ENCODE measurements at places on chromosomes 7 and 10. TPM values are rescaled to one million over a fixed set of nuclear protein-coding genes. Genes with fewer than 3 reads are reported as not detected.
A peak's percentile ranks its signal among the peaks of the same experiment; 100 is the strongest.

The HABP2 gene
- not detected for total RNA-seq

The ZNF438 gene
- 2.7 TPM for total RNA-seq

The SFTPA1 gene
- total RNA-seq, result not detected

The MEOX2 gene
- not detected for total RNA-seq

The RARRES2 gene
- not detected for total RNA-seq

The DENND2A gene
- 3.0 TPM for total RNA-seq

The ELFN1 gene
- total RNA-seq, result 0.10 TPM

The CLCN1 gene
- 0.04 TPM for total RNA-seq

The STRA8 gene
- total RNA-seq, result not detected

The WAPL gene
- total RNA-seq, result 39.7 TPM

GRCh38 chr7:135659159-135659846 lies 3.0 kb upstream of the STMP1 start:
- no peak for DNase-seq

DNA sequence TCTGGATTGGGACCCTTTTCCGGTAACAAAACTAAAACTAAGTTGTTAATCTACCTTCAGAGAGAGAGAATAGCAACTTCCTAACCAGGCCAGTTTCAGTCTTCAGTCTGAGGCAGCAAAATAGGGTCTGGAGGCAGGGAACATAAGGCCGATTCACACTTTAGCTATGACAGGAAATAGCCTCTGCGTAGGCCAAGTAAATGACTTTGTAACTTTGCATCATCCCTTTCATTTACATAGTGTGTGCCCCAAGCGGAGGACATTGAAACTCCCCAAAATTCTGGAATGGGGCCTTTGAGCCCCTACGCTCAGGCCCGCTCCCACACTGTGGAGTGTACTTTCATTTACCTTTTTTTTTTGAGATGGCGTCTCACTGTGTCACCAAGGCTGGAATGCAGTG lies 1.7 kb upstream of the UPP1 start:
- peak; percentile 48 for DNase-seq

DNA sequence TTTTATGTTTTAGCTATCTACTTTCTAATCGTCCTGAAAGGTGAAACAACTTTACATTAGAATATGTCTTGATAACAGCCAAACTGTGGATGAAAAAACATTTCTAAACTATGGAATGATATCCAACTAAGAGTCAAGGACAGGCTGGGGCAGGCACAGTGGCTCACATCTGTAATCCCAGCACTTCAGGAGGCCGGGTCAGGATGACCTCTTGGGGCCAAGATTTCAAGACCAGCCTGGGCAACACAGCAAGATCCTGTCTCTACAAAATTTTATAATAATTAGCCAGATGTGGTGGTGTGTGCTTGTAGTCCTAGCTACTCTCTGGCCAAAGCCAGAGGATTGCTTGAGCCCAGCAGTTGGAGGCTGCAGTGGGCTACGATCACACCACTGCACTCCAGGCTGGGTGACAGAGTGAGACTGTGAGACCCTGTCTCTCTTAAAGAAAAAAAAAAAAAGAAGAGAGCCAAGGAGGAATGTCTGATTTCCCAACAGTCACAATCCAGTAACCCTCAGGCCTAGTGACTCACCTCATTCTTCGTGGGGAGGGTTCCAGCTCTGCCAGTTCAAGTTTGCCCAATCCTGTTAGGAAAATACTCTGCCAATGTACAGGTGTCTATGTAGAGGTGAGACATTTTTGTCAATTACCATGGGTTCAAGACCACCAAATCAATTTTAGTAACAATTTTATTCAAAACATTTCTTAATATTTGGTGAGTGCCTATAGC lies 14.6 kb upstream of the FZD1 start:
- DNase-seq, result peak; percentile 76

GRCh38 chr10:124586142-124586541 lies 124.5 kb downstream of the LHPP start:
- DNase-seq, result no peak

DNA sequence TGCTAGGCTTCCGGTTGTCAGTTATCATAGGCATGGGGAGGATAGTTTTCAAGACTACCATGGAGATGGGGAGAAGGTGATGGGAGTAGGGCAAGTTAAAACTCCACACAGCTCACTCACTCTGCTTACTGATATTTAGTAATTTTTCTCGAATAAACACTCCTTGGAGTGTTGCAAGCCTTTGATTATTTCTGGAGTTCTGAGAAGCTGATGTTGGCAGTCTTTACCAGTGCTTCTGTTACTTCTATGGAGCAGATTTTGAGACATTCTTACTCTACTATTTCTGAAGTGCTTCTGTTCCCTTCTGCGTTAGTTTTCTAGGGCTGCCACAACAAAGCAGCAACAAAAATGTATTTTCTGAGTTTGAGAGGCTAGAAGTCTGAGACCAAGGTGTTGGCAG lies 104.4 kb downstream of the CH25H start:
- DNase-seq, result no peak

DNA sequence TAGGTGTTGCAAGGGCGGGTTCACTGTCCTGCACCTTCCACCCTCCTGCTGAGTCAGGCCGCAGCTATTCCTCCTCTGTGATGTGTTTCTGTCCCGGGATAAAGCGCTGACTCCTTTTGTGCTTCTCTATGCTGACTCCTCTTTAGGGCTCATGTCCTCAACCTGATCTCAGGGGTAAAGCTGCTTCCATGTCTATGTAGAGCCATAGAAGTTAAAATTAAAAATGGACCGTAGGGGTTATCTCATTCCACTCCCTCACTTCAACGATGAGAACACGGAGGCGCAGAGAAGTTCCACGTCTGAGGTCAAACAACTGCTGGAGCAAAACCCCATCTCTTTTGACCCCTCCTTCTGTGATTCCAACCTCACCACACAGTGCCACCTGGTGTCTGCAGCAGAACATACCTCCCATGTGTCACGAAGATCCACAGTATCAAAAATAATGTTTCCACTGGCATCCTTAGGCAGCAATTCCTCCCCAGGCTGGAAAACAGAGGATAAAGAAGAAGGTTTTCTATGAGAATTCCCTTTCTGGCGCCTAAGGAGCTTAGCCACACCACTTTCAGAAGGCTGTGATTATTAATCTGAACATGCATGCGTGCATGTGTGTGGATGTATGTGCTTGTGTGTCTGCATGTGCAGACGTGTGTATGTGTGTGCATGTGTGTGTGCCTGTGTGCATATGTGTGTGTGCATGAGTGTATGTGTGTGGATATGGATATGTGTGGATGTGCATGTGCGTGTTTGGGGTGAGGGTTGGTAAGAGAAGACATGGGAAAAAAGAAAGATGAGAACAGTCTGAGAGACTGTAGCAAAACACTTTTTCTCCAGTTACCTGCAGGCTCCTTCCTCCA lies 81.2 kb upstream of the UCN3 start:
- peak; percentile 76 for DNase-seq

- peak; percentile 65 for DNase-seq
These were observed 377.2 kb upstream of the VWC2 start for GRCh38 chr7:49396229-49396628.

GRCh38 chr10:75505840-75506506 lies 74.5 kb downstream of the LRMDA start:
- DNase-seq, result no peak

DNA sequence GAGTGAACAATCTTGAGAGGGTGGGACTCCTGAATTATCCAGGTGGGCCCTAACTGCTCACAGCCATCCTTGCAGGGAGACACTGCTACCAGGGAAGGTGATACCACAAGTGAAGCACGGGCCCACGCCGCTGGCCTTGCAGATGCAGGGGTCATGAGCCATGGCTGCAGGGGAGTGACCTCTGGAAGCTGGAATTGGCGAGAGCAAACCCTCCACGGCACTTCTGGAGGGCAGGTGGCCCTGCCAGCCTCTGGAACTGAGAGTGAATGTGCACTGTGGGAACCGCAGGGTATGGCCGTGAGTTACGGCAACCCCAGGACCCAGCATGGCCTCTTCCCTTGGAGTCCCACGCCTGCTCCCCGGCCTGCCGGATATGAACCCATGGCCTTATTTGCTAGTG lies 37.5 kb downstream of the STK32C start:
- no peak for DNase-seq

DNA sequence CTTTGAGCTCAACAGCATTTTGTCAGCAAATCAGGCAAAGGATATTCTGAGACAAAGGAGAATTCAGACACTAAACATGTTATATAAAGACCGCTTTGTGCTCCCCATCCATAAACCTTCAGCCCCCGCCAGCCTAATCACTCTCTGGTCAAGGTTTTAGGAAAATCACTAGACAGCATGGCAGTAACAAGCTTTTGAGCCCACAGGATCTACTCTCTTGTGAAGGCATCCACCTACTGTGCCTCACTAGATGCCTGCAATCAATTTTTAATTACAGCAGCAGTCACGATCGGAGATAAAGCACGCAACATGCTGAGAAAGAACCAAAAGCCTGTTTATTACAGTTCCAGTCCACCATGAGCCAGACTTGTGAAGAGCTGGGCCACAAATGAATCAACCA lies 19.1 kb downstream of the PDE1C start:
- no peak for DNase-seq

DNA sequence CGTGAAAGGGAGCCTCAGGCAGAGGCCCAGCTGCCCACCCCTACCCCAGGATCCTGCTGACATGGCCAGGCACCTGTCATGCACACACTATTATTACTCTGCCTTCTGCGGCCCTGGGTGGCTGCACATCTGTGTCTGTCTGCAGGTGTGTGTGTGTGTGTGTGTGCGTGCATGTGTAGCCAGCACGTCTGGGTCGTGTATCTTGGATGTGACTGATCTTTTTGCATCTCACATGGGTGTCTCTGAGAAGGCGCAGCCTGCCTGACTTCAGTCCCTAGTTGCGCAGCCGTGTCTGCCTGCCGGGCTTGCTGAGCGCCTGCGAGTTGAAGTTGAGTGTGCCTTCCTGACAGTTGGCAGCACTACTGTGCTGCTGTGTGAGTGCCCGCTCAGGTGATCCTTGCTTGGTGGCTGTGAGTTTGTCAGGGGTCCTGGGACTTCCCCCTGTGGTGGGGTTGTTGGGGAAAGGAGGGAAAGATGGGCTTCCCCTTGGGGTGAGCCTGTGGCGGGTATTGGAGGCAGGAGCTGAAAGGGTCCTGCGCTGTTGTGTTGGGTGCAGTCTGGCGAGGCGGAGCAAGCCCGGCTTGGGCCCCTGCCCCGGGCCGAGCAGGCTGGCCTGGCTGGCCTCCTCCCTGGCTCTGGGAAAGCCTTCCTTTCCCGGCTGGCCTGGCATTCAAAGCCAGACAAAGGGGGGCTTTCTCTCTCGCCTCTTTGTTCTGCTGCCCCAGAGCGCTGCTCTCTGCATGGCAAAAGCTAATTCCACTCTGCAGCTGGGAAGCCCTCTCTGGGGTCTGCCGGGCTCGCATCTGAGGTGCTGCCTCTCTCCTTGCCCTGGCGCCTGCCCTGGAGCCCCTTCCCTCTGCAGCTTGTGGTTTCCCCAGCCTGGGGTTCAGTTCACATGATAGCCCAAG lies 4.9 kb downstream of the TRIM8 start:
- DNase-seq, result no peak

DNA sequence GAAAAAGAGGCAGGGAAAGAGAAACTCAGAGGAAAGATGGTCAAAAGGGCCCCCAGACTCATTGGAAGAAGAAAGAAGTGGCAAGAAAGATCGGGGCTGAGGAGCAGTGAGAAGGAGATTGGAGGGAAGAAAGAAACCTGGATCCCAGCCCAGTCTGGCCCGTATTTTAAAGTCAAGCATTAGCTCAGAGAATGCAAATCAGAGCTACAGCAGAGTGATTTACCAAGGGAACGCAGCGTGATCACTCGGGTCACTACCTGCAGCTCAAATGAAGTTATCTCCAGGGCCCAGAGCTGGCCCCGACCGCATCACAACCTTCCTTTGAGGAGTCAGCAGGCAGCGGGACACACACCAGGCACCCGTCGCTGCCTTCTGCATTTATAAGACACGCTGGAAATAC lies 72.8 kb downstream of the CARD11 start:
- DNase-seq, result no peak

DNA sequence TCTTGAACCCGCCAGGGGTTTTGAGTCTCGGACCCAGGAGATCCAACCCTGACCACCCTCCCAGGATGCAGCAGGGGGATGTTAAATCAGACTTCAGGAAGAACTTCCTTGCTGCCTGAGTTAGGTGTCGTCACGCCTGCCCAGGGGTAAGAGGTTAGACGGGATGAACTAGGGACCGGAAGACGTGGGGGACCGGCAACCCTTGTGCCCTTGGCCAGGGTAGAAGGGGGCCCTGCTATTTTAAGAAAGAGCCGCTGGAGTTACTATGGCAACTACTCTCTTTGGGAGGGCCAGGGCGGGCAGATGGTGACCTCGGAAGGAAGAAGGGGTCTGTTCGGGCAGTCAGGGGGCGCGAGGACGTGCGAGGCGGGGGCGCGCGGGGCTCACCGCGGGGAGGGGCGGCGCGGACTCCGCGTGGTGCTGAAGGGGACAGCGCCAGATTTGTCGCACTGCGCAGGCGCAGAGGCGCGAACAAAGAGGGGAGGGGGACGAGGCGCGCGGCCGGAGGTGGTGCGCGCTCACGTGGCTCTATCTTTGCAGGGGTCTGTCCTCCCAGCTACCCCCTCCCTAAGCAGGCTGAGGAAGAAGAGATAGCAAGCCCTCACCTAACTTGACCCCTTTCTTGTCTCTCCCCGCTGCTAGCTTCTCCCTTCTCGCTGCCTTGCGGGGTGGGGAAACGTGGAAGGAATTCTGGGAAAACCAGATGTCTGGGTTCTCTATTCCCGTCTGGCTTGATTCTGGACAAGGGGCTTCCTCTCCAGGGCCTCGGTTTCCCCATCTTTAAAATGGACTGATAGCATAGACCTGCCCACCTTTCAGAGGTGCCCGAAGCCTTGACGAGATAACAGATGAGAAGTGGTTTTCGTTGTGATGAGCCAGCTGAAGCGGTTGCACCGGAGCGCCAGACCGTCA lies 940 bp upstream of the PSD start:
- DNase-seq, result no peak

DNA sequence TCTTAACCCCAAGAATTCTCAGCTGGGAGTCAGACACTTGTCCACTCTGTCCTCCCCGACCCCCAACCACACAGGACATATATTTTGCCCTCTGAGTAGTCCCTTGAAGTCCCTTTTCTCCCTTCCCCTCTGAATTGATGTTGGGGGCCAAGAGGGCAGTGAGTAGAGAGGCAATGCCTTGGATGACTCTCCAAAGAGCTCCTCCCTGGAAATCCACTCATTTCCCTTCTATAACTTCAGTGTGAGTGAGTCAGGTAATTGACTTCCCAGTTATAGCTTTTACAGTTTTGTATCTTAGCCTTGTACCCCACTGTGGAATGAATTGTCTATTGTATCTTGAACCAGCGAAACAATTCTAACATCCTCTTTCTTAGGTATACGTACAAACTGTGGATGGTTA lies 9.2 kb upstream of the ODAD2 start:
- DNase-seq, result peak; percentile 17

- DNase-seq, result no peak
These were observed 2.2 kb downstream of the IRF5 start for GRCh38 chr7:128939861-128940410.

DNA sequence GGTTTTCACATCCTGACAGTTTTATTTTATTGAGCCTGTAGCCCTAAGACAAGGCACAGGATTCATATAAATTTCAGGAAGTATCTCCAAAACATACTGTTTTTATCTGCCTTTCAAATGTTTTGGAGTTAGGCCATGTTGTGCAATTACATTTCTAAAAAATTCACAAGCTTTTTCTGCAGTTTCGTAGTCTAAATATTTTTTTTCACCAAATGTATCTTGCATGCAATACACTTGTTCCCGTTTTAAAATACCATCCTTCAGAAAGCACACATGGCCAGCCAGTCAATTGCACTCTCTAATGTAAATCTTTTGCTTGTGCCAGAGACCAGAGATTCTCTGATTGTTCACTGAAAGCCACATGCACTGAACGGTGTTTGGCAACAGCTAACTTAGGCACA lies 161.5 kb upstream of the PRKCQ start:
- no peak for DNase-seq

GRCh38 chr7:100430493-100431285 lies 1.1 kb downstream of the MEPCE start:
- no peak for DNase-seq
